ENCODE measurements at places on chromosomes 1 and 21.

- no peak for DNase-seq
Observed at GRCh38 chr1:8354038-8354437, 36.1 kb downstream of the SLC45A1 start.

GRCh38 chr1:162302306-162303003 is 74.2 kb downstream of the SPATA46 start:
- no peak for DNase-seq

- no peak for DNase-seq
Observed at GRCh38 chr1:202750024-202750423, 39.8 kb upstream of the SYT2 start.

GRCh38 chr1:1305300-1306069 is 2.2 kb downstream of the ACAP3 start:
- peak; percentile 80 for DNase-seq

- peak; percentile 16 for DNase-seq
Observed at GRCh38 chr1:153261281-153262069, 2.0 kb downstream of the LORICRIN start.

DNA sequence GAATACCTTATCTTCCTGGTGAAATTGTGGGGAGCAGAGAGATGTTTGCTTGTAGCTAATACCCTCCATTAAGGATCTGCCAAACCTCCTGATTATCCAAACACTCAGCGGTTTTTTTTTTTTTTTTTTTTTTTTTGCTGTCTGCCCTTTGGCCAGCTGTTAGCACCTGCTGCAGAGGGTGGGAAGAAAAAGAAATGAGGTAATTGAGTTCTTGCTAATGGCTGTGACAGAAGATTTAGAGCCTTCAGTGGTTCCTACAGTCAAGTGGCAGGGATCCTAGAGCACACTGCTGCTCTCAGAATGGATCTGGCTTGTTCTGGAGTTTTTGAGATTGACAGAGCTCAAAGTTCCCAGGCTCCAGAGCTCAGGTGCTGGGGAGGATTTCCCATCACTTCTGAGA is 342.5 kb downstream of the DISC1 start:
- no peak for DNase-seq

DNA sequence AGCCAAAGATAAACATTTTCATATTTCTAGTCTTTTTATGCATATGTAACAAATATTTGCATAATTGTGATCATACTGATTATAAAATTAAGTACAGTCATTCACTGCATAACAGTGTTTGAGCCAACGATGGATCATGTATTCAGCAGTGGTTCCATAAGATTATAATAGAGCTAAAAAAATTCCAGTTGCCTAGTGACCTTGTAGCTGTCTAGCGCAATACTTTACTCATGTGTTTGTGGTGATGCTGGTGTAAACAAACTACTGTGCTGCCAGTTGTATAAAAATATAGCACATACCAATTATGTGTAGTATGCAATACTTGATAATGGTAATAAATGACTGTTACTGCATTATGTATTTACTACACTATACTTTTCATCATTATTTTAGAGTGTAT is 2.1 kb upstream of the S100A10 start:
- no peak for DNase-seq

GRCh38 chr1:234605399-234605982 is 4.5 kb downstream of the IRF2BP2 start:
- DNase-seq, result no peak

DNA sequence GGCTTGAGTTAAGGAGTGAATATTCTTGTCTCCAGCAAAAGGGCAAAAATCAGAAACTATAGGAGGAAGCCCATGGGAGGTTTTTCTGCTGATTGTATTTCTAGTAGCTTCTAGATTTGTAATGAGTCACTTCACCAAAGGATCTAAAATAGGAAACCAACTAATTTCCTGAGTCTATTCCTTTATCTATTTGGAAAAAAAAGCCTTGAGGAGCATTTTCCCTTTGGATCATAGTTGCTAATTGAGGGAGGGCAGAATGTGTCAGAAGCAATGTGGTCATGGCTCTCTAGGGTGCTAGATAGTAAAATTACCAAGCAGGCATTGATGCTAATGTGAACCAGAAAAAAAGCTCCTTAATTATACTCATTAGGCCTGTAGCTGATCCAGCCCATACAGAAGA is at the start of gene OR10R2:
TSS of gene OR10R2 (plus strand) at position 301 of the 400 bp plus-strand sequence. CDS start 106 bp downstream, outside the sequence.
- no peak for DNase-seq

GRCh38 chr1:203536575-203536974 is 42.6 kb downstream of the OPTC start:
- DNase-seq, result no peak

DNA sequence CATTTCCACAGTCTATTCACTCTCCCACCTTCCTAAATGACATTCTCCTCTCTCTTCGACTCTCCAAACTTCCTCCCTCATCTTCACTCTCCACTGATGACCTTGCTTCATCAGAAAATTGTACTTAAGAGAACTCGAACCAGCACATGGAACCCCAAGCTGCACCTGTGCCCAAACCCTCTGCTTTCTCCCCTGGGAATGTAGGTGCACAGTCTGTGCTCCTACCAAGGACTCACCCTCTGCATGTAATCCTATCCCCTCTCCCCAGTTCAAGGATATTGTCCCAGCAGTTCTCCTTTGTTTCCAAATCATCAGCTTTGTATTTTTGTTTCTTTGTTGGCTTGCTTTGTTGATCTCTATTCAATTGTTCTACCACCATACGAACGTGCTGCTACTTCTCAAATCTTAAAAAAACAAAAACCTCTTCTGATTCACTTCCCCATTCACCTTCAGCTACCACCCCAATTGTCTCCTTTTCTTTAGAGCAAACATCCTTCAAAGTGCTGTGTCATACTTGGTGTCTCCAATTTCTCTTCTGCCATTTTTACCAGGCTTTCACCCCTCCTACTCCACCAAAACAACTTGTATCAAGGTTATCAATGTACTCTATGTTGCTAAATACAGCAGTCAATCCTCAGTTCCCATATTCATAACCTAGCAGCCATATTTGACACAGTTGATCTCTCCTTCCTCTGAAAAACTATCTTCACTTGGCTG is 26.8 kb downstream of the RAB3B start:
- no peak for DNase-seq

DNA sequence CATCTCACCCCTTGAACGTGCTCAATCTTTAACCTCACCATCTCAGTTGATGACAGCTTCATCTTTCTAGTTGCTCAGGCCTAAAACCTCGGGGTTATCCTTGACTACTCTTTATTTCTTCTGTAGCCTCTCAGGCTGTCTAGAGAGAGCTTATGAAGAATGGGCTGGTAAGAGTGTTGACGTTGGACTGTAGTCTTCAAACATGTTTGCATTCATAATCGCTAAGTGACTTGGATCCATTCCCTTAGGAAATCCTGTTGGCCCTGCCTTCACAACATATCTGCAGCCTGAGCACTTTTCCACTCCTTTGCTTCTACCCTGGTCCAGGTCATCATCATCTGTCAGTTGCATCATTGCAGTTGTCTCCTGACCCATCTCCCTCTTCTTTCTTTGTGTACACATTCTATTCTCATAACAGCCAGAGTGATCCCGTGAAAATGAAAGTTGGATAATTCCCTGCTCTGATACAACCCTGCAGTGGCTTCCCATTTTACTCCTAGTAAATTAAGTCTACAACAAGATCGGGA is 10.5 kb downstream of the UCK2 start:
- DNase-seq, result no peak

DNA sequence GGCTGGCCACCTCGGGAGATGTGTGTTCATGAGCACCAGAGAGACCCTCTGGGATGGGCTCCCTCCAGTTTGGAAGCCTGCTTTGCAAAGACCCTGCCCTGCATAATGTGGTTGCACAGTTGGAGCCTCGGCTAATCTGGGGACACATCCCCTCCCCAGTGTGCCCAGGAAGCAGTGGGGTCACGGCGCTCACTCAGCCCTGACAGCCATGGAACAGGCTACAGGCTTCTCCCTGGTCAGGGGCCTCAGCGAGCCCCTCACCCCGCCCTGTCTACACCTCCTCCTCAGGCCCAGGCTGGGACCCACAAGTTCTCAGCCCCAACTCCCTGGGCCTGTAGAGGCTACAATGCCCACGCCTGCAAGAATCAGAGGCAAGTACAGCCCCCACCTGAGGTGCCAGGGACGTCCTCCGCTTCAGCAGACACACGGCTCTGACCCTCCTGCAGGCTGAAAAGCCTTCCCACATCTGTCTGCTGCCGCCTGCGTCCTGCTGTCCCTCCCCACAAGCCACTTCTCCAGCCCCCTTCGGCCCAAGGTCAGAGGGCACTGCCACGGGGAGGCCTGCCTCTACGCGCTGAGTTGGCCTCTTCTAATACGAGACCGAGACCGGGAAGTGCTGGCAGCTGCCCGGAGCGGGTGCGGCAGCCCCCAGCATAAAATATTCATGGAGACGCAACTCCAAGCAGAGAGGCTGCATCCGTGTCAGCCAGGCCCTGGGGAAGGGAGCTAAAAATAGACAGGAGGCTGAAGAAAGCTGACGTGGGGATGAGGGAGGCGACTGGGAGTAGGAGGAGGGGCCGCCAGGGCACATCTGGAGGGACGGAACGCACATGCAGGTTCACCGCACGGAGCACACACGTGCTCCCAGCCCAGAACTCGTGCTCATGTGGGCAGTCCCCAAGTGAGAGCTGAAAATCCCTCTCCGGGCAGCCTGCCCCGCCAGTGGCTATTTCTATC is 15.2 kb upstream of the GPR153 start:
- no peak for DNase-seq

DNA sequence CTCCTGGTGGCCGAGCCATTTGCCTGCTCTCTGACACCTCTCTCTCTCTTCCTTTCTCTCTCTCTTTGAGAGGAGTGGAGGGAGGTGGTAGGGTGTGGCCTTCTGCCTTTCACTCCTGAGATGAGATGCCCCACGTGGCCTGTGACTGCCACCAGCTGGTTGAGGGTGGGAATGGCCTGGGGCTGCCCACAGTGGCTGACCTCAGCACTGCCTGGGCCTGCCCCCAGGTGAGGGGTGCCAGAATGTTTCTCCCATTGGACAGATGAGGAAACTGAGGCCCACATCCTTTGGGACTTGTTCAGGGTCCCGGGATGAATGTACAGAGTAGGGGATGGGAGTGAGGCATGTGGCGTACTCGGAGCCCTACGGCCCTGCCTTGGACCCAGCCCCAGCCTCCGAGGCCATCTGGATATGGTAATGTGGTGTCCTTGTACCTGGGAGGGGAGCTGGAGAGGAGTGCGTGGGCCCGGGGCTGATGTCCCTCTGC is 12.7 kb upstream of the C1orf167 start:
- peak; percentile 62 for DNase-seq

DNA sequence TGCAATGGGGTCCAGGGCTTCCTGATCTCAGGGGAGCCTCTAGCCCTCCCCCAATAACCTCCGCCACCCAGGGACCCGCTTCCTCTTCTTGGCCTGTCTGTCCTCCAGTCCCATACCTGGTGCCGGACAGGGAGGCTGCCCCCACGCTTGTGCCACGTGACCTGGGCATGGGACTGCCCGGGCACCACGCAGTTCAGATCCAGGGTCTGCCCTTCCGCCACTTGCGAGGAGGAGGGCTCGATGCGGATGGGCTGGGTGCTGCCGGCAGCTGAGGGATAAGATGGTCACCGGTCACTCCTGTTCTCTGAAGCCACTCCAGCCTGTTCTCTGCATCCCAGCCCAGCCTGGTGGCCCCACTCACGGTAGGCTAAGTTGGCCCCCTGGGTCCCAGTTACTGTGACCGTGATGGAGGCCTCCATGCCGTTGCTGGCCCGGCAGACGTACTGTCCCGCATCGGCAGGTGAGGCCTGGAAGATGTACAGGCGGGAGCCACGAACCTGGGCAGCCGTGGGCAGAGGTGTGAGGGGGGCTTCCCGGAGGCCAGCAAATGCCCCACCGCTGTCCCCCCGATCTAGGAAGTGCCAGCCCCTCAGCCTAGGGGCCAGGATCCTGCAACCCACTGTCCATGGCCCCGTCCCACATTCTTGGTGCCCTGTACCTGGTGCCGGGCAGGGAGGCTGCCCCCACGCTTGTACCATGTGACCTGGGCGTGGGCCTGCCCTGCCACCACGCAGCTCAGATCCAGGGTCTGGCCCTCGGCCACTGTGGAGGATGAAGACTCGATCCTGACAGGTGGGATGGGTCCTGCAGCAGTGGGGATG is 39.6 kb downstream of the LDLRAD2 start:
- DNase-seq, result no peak

GRCh38 chr1:239960366-239960765 is 131.3 kb upstream of the FMN2 start:
- no peak for DNase-seq

- no peak for DNase-seq
Observed at GRCh38 chr1:239126884-239127283, 259.5 kb upstream of the CHRM3 start.

DNA sequence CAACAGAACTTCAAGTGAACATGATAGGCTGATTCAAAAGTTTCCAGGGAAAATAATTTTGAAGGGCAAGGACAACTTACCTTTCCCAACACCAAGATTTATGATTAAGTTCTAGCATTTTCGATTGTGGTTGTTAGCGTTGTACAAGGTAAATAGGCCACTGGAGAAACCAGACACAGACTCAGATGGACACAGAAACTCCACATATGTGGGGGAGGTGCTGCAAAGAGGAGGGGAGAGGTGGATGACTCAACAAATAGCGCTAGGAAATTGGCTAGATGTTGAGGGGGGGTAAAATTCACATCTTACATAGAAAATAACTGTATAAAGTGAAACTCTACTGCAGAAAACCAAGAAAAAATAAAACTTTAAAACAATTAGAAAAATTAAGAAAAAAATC is 564.4 kb downstream of the MATN1 start:
- DNase-seq, result no peak

DNA sequence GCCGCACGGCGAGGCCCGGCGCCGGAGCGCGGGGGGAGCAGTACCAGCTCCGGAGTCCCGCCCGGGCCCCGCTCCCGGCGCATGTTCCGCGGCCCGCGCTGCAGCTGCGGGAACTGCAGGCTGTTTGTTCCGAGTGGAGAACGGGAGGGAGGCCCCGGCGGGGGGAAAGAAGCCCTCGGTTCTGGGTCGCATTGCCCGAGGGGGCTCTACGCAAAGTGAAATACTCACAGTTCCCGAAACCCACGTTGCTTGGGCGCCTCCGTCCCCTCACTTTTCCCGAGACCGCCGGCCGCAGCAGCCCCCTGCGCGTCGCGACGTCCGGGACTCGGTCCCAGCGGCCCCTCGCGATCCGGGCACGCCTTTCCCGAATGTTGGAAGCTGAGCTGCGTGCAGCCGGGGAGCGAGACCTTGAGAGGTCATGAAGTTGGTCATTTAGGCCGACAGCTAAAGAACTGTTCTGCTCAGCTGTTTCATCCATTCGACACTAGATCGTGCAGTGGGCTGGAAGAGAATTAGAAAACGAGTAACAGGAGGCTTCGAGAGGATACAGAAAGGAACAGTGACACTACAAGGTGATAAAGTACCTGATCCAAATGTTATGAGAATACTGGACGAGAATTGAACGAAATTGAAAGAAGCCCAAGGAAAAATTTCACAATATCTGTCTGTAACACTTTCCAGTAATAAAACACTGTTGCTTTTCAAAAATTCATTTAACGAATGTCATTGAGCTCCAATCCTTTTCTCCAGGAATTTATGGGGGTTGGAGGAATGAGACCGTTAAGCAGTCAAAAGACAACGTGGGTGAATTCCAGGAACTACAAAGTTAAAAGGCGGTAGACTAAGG is 657 bp upstream of the LIN9 start:
- no peak for DNase-seq

All from stimulated activated naive CD8-positive, alpha-beta T cell treated with anti-CD3 and anti-CD28 coated beads, Interleukin-15, Interleukin-2, amounts not matched to agents 100 U/mL and 50 U/mL, for 24 hours (primary cell).